ENCODE measurements at places on chromosomes 1 and 21.

- no peak for DNase-seq
Observed at GRCh38 chr1:155099331-155099730, 20.7 kb downstream of the EFNA3 start.

- DNase-seq: no peak
Observed at GRCh38 chr1:54255026-54255702, 55.2 kb downstream of the MRPL37 start.

- DNase-seq: no peak
Observed at GRCh38 chr21:15549671-15550070, 180.1 kb upstream of the USP25 start.

GRCh38 chr1:233268389-233269022, 27.0 kb downstream of the PCNX2 start:
- DNase-seq: no peak

DNA sequence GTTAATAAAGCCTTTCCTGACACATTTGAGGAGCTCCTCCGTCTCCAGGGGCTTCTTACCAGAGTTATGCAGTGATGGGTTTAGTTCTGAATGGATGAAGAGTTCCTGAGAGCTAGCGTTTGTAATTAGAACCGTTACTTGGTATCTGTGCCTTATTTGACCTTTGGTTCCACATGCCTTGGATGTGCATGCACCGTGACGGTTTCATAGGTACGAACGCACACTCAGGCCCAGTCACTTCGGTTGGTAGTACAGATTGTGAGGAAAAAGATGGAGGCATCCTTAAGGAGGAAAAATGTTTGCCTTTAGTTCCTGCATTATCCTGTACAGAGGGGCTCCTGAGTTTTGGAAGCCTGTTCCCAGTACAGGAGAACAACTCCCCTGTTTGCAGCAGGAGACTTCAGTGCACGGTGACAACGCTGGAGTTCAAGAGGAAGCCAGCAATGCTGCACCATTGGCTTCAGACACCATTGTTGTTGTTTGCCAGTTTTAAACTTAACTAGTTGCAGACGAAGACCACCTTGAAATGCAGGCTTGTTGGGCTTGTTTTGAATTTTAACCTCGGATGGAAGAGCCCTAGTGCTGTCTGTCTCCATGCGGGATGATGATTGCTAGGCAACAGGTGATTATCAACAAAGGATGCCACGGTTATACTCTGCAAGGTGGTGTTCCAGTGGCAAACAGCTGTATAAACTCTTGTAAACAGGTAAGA, 8.2 kb downstream of the RBM15 start:
- no peak for DNase-seq

GRCh38 chr21:39066829-39067780, 116.1 kb downstream of the PSMG1 start:
- no peak for DNase-seq

DNA sequence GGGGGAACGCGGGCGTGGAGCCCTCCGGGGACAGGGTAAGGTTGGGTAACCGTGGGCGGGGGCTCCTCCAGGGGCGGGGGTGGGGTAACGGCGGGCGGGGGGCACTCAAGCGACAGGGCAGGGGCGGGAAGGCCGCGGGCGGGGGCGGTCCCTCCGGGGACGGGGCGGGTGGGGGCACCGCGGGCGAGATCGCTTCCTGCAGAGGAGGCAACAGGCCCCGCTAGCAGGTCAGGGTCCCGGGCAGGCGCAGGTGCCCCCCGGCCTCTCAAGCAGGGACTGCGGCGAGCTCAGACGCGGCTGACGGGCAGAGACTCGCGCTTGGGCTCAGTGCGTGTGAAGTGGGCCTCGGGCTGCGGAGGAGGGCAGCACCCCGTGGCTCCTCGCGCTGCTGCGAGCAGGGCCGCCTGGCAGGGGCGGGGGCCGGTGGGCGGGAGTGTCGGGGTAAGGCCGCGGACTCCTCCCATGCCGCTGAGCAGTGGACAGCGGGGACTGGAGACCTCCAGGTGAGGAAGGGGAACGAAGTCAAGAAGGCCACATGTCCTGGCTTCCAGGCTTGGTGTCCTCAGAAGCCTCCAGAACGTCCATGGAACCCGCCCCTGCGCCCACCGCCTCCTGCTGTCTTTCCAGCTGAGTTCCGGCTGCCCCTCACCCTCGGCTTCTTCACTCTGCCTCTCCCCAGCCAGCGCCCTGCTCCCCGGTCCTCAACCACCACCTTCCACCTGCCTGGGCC, 627 bp upstream of the GNB1 start:
- peak; percentile 48 for DNase-seq

GRCh38 chr1:28259252-28259933, at the start of gene SESN2:
Gene SESN2 (plus strand): TSS chr1:28259518. CDS start chr1:28259848, 330 bp downstream.
- peak; percentile 98 for DNase-seq

GRCh38 chr21:17834639-17835354, 15.6 kb upstream of the C21orf91 start:
- no peak for DNase-seq

- DNase-seq: no peak
Observed at GRCh38 chr21:35606146-35606545, 454.2 kb downstream of the SETD4 start.

- no peak for DNase-seq
Observed at GRCh38 chr1:12761781-12762180, 11.8 kb upstream of the PRAMEF12 start.

Data from activated T-helper 1 cell treated with anti-CD3 and anti-CD28 coated beads, Interleukin-2, amount 50 U/mL, for 16 hours (primary cell).